Fibroblast of the aortic adventitia (primary cell): ENCODE measurements at places on chromosomes 5 and 9. TPM values are rescaled to one million over a fixed set of nuclear protein-coding genes. Genes with fewer than 3 reads are reported as not detected.

- peak; percentile 68 for DNase-seq
Observed at GRCh38 chr9:92100237-92100911, 14.8 kb downstream of the SPTLC1 start.

DNA sequence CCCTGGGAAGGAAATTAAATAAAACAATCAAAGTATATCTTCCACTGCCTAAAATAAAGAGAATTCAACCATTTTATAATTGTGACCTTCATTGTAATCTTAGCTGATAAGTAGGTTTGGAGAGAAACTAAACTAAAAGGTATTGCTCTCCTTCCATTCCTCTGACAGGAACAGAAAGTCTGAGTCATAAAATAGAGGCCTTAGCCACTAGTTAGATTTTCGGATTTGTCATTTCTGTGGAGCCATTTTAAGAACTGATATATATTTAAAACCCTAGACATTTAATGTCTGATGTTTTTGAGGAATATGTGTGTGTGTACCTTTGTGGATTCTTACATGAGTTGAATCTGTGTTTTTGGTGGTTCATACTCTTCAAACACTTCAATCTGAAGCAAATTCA lies 11.8 kb upstream of the TMC1 start:
- DNase-seq: peak; percentile 61

DNA sequence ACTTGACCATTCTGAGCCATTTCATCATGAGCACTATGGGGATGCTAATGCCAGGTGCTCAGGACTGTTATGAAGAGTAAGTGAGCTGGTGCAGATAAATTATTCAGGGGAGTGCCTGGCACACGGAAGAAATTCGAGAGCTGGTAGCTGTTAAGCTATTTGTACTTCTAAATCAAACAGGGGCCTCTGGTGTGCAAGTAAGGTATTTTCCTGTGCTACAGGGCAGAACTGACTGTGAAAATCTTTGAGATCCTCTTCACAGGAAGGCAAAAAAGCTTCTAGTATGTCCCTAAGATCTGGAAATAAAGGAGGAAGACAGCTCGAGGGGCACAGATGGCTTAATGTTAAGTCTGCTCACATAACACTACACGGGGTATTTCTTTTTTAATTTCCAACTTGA lies 106.3 kb upstream of the SPOCK1 start:
- DNase-seq: peak; percentile 16

GRCh38 chr5:120160124-120160895 lies 303.8 kb upstream of the PRR16 start:
- peak; percentile 63 for DNase-seq

- peak; percentile 58 for DNase-seq
Observed at GRCh38 chr9:79023134-79023580, 548.6 kb upstream of the TLE4 start.

DNA sequence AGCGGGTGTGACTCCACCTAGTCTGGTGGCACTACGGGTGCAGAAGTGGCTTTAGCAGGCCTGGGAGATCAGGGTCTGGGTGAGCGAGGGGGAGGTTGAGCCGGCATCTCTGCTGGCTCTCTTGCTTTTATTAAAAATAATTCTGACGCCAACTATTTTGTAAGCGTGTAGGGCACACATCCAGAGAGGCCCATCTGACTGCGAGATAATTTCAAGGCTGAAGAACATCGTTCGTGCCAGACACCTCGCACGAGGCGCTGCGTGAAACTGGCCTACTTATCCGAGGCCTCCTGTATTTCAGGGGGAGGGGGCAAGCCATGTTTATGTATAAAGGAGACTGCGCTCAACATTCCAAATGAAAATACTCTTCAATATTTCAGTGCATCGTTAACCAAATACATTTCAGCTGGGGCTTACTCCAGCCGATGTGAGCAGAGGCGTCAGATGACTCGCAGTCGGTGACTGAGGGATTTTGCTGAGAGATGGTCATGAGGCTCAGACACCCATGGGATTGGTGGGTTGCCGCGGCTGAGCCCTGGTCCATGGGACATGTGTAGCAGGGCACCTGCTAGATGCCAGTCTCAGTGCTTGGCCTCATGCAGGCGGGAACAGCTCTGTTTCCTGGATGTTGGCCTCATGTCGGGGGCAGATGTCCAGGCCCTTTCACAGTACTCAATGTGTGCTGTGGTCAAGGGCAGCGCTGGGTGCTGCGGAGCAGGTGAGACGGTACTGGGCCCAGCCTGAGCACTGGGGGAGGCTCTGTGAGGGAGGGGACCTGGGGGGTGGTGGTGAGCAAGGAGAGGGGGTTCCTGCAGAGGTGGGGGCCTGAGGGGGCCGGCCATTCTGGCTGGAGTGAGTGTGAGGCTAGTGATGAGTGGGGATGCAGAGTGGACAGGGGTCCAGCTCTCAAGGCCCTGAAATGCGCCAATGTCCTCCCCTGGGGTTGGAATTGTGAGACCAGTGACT lies 201.5 kb downstream of the DAB2IP start:
- peak; percentile 78 for DNase-seq

The NR5A1 gene
- not detected in 2 replicates for total RNA-seq
